Stimulated activated CD4-positive, alpha-beta T cell treated with anti-CD3 and anti-CD28 coated beads, Interleukin-1b, Interleukin-23, amount 100 ng/mL, for 1 hour (primary cell): ENCODE measurements at places on chromosomes 7 and 10.

DNA sequence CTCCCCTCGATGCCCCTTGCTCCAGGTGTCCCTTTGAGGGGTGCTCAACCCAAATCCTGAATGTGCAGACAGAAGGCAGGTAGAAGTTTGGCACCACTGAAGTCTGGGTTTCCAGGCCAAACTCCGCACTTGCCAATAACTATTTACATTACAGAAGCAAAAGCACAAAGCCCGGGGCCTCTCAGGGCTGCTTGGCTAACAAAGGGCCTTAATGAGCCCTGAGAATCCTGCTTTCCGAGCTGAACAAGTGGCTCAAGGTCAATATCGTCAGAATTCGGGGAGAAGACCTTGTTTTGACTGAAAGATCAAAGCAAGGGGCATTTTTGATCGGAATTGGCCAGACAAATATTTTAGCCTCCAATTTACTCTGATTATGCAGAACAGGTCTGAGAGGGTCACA, 189.9 kb downstream of the HERPUD2 start:
- no peak for DNase-seq

GRCh38 chr7:106938803-106939202, 73.7 kb downstream of the PIK3CG start:
- DNase-seq: no peak

DNA sequence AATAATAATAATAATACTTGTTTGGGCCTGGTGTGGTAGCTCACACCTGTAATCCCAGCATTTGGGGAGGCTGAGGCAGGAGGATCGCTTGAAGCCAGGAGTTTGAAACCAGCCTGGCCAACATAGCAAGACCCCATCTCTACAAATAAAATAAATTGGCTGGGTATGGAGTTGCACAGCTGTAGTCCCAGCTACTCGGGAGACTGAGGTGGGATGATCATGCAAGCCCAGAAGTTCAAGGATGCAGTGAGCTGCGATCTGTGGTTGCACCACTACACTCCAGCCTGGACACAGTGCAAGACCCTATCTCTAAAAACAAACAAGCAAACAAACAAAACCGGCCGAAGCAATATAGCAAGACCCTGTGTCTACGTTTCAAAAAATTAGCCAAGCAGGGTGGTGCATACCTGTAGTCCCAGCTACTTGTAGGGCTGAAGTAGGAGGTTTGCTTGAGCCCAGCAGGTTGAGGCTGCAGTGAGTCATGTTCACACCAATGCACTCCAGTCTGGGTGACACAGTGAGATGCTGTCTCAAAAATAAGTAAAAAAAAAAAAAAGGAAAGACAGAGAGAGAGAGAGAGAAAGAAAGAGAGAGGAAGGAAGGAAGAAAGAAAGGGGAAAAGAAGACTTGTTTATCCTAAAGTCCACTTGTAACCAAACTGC, 85.6 kb upstream of the KDM7A start:
- no peak for DNase-seq

- DNase-seq: no peak
These were observed 628 bp downstream of the PARP12 start for GRCh38 chr7:140062118-140062527.

- no peak for DNase-seq
These were observed 141.7 kb upstream of the CCDC6 start for GRCh38 chr10:60048091-60048501.

GRCh38 chr7:39269034-39269433, 291.3 kb downstream of the POU6F2 start:
- DNase-seq: no peak

GRCh38 chr7:108178398-108178797, 48.2 kb upstream of the LAMB4 start:
- DNase-seq: no peak

GRCh38 chr7:41892356-41893100, 189.6 kb upstream of the INHBA start:
- DNase-seq: no peak

- DNase-seq: no peak
These were observed 3.2 kb downstream of the SFMBT2 start for GRCh38 chr10:7407368-7408290.

GRCh38 chr7:134120405-134120804, 6.7 kb upstream of the LRGUK start:
- no peak for DNase-seq

DNA sequence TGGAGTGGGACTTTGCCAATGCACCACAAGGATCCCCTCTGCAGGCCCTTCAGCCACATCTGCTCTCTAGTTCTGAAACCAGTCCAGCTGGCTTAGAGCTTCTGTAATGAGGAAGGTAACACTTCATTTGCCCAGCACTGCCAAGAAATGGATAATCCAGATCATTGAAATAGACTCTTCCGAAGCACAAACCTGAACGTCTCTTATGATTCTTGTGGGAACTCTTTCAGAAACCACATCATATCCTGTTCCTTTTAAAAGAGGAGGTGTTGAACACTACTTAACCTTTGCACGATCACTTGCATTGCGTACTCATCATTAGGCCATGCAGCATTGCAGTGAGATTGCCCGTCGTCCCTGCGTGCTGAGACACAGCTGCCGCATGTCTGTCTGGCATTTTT, 25.8 kb upstream of the PLPP4 start:
- no peak for DNase-seq

DNA sequence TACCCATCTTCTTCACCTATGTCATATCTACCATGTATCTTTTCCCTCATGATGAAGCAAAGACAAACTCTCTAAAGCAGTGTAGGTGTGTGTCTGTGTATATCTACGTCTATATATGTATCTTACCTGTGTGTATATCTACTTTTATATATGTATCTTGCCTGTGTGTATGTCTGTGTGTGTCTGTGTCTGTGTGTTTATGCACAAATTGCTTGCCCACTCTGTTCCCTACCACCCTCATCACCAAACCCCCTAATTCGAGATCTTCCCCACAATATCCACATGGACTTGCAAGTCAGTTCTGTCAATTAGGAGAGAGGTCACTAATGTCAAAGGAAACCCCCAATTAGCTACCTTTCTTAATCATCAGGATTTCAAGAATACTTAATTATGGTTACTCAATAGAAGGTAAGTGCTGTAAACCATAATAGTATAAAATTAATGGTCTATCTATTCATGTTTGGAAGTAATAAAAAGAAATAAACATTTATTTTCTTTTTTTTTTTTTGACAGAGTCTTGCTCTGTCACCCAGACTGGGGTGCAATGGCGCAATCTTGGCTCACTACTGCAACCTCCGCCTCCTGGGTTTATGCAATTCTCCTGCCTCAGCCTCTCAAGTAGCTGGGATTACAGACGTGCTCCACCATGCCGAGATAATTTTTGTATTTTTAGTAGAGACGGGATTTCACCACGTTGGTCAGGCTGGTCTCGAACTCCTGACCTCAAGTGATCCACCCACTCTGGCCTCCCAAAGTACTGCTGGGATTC, 43.6 kb downstream of the ANKRD61 start:
- DNase-seq: no peak

DNA sequence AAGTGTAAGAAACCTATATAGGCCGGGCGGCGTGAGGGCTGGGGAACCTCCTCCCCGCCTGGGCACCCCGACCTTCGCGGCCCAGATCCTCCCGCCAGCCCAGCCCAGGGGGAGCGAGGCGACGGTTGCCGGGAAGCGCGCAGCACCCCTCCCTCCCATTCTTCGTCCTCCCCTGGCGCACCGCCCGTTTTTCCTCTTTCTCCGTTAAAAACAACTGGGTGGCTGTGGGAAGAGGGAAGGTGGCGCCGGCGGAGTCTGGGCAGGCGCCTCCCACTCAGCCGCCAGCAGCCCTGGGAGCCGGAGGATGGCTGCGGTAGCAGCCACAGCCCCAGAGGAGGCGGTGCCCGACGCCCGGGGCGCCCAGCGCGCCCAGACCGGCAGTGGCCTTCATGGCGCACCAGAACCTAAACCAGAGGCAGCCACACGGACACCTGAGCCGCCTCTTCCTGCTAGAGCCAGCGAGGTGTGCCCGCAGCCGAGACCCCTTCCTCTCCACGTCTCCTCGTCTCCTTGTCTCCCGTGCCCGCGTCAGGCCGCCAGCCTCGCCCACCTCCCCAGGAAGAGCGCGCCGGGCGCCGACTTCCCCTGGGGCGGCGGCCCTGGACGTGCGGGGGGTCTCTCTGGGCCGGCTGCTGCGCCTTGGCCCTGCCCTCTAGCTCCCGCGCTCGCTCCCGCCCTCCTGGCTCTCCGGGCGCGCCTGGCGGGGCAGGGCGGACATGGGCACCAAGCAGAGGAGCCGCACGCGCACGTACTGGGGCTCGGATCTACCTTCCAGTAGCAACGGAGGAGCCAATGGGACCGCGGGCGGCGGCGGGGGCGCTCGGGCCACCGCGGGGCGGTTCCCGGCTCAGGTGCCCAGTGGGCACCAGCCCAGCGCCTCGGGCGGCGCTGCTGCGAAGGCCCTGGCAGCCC, 32.8 kb upstream of the SFTPD start:
- DNase-seq: no peak

DNA sequence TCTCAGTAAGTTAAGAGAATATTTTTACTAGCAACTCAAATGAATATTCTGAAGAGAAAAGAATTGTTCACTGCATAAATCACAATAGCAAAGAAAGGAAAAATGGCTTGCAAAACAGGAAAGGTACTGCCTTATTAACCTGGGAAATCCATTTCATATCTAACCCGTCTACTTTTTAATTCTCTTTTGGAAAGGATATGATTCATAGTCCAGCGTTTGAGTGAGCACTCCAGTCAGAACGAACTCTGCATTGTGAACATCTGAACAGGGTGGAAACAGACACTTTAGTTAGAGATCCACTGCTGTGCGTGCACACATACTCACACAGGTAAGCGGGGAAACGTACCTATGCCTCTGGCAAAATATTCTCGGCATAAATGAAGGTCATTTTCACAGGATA, 56.8 kb downstream of the PAXIP1 start:
- no peak for DNase-seq

DNA sequence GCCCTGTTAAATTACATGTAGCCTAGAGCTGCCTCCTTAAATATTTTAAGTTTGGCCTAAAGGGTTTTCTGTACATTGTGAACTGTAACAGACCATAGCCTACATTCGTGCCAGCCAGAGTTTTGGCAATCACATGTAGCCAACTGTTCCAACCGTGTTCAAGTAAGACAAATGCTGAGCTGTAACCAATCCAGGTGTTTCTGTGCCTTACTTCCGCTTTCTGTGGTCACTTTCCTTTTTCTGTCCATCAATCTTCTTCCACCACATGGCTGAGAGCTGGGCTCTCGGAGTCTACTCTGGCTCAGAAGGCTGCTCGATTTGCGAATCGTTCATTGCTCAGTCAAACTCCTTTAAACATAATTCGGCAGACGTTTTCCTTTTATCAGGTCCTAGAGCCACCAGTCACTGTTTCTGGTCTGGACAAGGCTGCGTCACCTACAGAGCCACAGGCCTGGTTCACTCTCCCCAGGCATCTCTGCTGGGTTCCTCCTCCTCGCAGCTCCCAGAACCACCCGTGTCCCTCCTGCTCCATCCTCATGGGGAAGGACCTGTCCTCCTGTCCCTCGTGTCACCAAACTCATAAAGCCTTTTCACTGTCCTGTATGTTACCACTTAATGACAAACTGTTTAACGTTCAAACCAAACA, 158.0 kb upstream of the RHEB start:
- no peak for DNase-seq

DNA sequence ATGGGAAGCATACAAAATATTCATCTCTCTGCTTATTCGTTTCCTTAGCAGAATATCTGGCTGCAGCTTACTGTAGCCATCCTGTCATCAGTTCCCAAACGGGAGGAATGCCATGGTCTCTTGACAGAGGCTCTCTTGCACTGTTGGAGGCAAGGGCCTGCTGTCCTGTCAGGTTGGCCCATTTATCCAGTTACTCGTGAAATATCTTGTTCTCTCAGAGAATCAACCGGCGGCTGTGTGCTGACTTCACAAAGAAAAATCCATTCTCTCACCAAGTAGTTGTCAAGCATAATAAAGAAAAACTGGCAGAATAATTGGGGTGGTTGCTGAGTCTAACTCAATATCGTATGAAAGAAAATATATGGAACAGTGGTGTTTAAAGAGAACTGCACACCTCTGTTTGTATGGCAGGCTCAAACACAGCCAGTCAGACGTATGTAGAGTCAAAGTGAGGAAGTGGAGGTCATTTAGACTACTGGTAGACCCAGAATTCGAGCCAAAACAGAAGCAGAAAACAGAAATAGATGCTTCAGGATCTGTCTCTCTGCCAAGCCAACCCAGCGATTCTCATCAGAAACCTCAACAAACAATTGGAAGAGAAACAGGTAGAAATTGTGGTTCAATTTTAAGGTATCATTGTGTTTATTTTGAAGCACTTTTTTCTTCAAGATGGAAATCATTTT, 349.2 kb upstream of the PRKCQ start:
- no peak for DNase-seq

GRCh38 chr10:13693783-13694700, 107.3 kb downstream of the PRPF18 start:
- DNase-seq: no peak
